ENCODE measurements at places on chromosomes 1 and 21. TPM values are rescaled to one million over a fixed set of nuclear protein-coding genes. Genes with fewer than 3 reads are reported as not detected.

The ZNF593 gene
- 26.3 TPM for total RNA-seq

The VHLL gene
- 0.29 TPM for total RNA-seq

The RPRD2 gene
- 9.8 TPM for total RNA-seq

The OR2T33 gene
- not detected for total RNA-seq

The S100A4 gene
- total RNA-seq = 337 TPM

The KCNH1 gene
- 1.1 TPM for total RNA-seq

The OR2G6 gene
- total RNA-seq = under 0.01 TPM

The TSPAN2 gene
- total RNA-seq = not detected

The DMRTA2 gene
- 0.14 TPM for total RNA-seq

The C1QC gene
- 1.0 TPM for total RNA-seq
